ENCODE measurements at places on chromosomes 2 and 18. TPM values are rescaled to one million over a fixed set of nuclear protein-coding genes. Genes with fewer than 3 reads are reported as not detected.

DNA sequence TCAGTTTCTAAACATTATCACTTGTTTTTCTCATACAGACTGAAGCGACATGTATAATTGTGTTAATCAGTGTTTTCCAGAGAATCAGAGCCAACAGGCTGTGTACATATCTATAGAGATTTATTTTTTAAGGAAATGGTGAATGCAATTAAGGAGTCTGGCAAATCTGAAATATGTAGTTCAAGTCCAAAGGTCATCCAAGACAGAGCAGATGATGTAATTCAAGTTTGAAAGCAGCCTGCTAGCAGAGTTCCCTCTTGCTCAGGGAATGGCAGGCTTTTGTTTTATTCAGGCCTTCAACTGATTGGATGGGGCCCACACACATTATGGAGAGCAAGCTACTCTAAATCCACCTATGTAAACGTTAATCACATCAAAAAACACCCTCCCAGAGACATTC is 282.6 kb downstream of the CBLN2 start:
- no peak for DNase-seq

- no peak for DNase-seq
Measured at GRCh38 chr2:150006591-150006990, 419.0 kb upstream of the MMADHC start.

- DNase-seq, result no peak
Measured at GRCh38 chr2:201208563-201209252, 25.8 kb downstream of the CASP10 start.

DNA sequence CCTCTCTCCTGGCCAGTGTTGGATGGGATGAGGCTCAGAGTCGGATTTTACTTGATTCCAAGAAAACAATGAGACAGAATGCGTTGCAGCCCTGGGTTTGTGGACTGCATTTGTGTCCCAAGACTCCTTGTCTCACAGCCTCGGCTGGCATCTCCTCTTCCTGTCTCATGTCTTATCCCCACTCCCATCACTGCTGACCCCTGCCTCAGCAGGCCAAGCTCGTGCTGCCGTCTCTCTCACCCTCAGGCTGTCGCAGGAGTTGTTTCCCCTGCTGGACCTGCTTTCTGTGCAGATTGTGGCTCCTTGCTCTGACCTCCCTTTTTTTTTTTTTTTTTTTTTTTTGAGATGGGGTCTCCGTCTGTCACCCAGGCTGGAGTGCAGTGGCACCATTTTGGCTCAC is 70.2 kb upstream of the RALBP1 start:
- no peak for DNase-seq

DNA sequence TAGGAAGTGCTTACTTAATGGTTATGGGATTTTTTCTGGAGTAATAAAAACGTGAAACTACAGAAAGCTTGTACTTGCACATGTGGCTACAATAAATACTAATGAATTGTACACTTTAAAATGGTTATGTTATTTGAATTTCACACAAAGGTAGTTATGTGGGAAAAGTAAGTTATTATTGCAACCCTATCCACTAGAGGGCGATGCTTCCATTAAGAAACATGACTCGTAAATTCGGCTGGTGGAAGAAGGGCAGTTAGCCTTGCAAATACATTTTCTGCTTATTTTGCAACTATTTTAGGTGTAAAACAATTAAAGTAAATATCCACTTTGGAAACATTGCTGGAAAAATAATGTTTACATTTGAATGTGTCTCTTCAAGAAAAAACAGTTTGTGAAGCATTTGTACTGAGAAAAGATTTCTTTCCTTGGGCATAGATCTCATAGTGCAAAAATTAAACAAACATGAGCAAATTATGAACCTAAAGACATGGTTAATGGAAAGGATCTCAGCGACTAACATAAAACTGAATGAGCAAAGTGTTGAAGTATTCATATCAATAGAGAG is 68.1 kb upstream of the CSRNP3 start:
- DNase-seq, result no peak

DNA sequence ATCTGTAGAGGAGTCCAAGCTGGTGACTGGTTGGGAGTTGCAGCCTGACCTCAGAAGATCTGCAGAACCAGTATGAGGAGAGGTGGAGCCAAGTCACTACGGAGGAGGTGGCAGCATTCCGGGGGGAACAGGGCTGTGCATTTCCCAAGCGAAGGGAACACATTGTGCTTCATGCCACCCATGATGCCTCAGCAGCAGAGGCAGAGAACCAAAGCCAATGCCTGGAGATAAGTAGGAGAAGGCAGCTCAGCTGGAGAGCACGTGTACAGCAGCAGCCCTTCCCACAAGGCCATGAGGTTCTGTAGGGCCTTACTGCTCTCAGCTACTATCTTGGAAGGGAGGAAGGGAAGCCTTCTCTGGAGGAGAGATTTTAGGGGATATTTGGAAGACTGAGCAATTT is 67.2 kb upstream of the LRPPRC start:
- no peak for DNase-seq

- DNase-seq, result no peak
Measured at GRCh38 chr2:11602563-11603204, 67.3 kb downstream of the NTSR2 start.

DNA sequence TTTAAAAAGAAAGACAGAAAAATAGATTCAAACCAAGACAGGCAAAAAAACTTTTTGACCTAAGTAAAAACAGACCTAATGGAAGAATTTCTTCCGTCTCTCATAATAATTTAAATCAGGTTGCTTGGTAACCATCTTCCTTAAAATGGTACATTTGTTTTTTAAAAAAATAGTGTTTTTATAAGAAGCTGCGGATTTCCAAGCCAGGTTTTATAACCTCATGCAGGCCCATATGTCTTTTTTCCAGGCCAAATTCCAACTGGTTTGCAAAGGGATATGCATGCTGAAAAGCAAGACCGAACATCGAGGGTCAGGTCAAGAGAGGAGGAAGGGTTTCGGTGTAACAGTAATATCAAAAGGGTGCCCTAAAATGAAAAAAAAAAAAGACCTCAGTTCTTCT is 172.9 kb downstream of the MAIP1 start:
- DNase-seq, result no peak

- no peak for DNase-seq
Measured at GRCh38 chr2:557635-558301, 119.4 kb downstream of the TMEM18 start.

The RNF144A gene
- 15.1 TPM for total RNA-seq

The CRYGC gene
- total RNA-seq, result not detected

The HOXD11 gene
- not detected for total RNA-seq

The UGT1A4 gene
- total RNA-seq, result not detected
